ENCODE measurements at places on chromosomes 2 and 18. TPM values are rescaled to one million over a fixed set of nuclear protein-coding genes. Genes with fewer than 3 reads are reported as not detected.

CNRIP1 gene
- 22.4 TPM for total RNA-seq

CD28 gene
- total RNA-seq: 0.29 TPM

CDH7 gene
- total RNA-seq: not detected

FZD7 gene
- 5.1 TPM for total RNA-seq

TRIM43 gene
- not detected for total RNA-seq

TUBB8B gene
- not detected for total RNA-seq

GRCh38 chr18:13548966-13549879 is 177.1 kb downstream of the FAM210A start:
- DNase-seq: no peak

DNA sequence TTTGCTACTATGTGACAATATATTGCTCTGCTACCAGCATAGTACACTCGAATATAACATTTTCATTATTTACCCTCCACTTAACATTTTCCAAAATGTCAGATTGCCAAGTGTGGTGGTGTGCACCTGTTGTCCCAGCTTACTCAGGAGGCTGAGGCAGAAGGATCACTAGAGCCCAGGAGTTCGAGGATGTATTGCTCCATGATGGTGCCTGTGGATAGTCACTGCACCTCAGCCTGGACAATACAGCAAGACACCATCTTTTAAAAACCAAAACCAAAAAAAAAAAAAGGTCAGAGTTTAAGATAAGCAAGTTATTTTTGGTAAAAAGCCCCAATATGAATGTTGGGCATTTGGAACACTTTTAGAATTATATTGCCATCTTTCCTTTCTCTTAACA is 75.2 kb upstream of the EPB41L5 start:
- DNase-seq: no peak

DNA sequence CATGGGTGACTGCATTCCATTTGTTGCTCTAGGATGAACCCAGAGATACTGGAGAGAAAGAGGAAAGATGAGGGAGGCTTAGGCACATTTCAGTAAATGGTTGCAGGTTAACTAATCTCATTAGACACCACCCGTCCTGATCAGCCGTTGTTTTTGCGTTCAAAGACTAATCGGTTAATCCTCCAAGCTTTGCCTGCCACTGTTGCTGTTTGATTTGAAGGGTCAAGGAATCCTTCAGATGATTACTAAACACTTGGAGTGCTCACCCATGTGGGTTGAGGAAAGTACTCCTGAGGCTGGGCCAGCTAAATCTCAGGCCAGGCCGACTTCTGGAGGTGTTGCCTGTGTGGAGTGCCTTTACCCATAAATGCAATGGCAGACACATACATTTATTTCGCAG is 8.6 kb downstream of the SH3RF3 start:
- no peak for DNase-seq
